ENCODE measurements at places on chromosomes 7 and 10. TPM values are rescaled to one million over a fixed set of nuclear protein-coding genes. Genes with fewer than 3 reads are reported as not detected.

Gene ALDH18A1
- 79.6 TPM for polyA plus RNA-seq

Gene MSMB
- polyA plus RNA-seq, result not detected

Gene GPAM
- 14.6 TPM for polyA plus RNA-seq

Gene HNRNPH3
- polyA plus RNA-seq, result 370 TPM

Gene PAX4
- not detected for polyA plus RNA-seq

Gene LLCFC1
- polyA plus RNA-seq, result not detected

Gene AKR1C3
- 81.7 TPM for polyA plus RNA-seq

Gene ATOH7
- polyA plus RNA-seq, result 1.3 TPM

Gene PLCE1
- polyA plus RNA-seq, result 31.9 TPM

Gene EBLN1
- polyA plus RNA-seq, result not detected

Gene SPDYE9
- polyA plus RNA-seq, result 0.29 TPM

Gene PNLIP
- not detected for polyA plus RNA-seq

Gene ABCB1
- 18.9 TPM for polyA plus RNA-seq

Gene FAM25A
- polyA plus RNA-seq, result not detected

Gene TWIST1
- polyA plus RNA-seq, result 8.7 TPM

Gene LHFPL3
- polyA plus RNA-seq, result 5.6 TPM

Gene ADRB1
- polyA plus RNA-seq, result 0.09 TPM

Gene TMEM176A
- 91.3 TPM for polyA plus RNA-seq

Gene CYP2W1
- 4.0 TPM for polyA plus RNA-seq

Gene KIN
- polyA plus RNA-seq, result 24.0 TPM

Gene EPHA1
- 16.5 TPM for polyA plus RNA-seq

Gene AS3MT
- polyA plus RNA-seq, result 25.3 TPM

Gene EN2
- 0.62 TPM for polyA plus RNA-seq

Gene ASB10
- polyA plus RNA-seq, result not detected

Gene GNAI1
- polyA plus RNA-seq, result 138 TPM
